ENCODE measurements at places on chromosomes 1 and 21.

DNA sequence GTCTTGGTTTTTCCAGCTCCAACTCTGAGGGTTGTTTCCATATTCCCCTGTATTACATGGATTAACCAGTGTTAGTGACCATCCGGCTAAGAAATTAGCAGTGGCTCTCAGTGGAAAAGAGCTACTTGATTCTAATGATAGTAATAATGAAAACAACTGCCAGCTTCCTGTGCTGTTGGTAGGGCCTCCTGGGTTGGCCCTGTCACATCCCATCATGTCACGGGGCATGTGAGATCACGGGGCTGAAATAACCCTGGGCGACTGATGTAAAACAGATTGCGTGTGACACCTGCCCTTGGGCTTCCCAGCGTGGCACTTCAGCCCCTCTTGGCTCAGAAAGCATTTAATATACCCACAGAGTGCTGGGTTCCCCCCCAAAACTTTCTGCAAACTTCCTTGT, 149.0 kb downstream of the ROR1 start:
- DNase-seq, result no peak

DNA sequence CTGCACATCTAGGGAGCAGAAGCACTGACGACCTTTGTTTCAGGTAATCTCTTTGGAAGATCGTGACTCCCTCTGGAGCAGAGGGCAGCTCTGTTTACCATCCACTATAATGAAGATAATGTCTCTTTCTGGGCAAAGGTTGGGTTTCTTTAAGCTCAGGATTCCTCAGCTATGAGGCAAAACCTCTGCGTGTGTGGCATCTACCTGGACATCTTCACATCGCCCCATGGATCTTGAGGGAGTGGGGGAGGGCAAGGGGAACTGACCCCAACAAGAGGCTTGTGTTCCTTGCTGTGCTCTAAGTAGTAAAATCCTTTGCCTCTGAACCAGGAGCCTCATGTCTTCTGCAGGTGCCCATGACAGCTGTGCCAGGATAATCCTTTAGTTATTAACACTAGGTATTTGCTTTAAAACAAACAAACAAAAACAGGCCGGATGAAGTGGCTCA, 19.6 kb downstream of the SPATA45 start:
- no peak for DNase-seq

DNA sequence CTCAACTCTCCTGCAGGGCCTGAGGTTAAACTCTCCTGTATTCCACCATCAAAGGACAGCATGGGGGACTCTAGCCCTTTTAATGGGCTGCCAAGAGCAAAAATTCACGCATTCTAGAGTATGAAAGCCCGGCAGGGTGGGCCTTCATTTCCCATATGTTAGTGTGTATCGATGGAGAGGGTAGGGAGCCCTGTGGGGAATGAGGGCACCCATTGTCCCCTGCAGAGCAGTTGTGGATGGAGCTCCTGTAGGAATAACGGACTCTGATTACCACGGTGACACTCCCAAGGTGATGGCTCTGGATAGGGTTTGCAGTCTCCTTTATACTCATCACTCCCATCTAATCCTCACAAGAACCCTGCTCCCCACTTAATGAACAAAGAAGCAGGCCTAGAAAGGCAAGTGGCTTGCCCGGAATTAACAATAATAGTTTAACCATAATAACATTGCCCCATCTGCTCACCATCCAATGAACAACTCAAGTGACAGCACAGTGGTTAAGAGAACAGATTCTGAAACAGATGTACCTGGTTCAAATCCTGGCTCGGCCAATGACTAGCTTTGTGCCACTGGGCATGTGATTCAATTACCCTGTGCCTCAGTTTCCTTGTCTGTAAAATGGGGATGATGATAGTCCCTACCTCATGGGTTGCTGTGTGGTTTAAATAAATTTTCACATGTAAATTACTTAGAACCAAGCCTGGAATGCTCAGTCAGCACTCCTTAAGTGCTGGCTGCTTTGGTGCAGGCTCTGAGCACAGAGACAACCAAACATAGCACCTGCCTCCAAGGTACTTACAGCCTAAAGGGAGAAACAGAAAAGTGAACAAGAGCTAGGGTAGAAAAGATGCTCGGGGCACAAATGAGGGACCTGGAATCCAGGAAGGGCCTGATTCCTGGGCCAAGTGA, 29.0 kb downstream of the HIVEP3 start:
- DNase-seq, result no peak

- no peak for DNase-seq
These were observed 35.6 kb downstream of the MSTO1 start for GRCh38 chr1:155645648-155646047.

- no peak for DNase-seq
These were observed 68.4 kb downstream of the TLR5 start for GRCh38 chr1:223074445-223075300.
